Cardiac fibroblast (primary cell): ENCODE measurements at places on chromosomes 7 and 10.

DNA sequence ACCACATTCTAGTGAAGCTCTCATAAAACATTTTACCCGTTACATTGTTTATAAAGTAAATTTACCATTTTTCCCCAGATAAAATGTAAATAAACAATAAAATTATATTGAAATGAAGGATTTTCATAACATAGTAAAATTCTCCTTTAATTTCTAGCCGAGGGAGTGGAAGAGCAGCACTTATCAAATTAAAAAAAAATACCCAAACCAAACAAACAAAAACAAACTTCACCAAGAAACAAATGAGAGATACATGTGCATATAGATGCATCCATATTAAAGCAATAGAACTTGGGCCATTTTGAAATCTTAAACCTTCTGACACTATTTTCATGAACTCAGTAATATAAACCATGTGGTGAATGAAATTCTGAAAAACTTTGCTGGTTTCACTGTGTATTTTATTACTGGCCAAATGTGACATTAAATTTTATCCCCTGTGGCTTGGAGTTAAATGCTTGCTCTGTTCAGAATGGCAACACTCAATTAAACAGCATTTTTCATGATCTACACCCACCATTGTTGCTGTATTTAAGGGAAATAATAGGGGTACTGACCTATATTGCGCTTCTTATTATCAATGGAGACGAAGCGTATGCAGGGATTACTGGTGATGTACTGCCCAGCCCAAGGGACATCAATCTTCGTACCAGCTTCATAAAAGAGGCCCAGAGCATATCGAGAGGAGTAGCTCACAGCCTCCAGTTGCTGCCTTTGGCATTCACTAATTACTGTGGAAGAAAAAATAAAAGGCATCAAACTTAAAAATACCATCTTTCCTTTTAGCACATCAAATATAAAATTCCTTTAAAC lies 220.9 kb downstream of the RNLS start:
- DNase-seq: no peak

- no peak for DNase-seq
Observed at GRCh38 chr10:29590915-29591650, 43.7 kb downstream of the SVIL start.

GRCh38 chr7:104963991-104964385 lies 50.0 kb upstream of the KMT2E start:
- peak; percentile 66 for DNase-seq

- DNase-seq: peak; percentile 44
Observed at GRCh38 chr10:19169684-19170083, 121.1 kb downstream of the MALRD1 start.

DNA sequence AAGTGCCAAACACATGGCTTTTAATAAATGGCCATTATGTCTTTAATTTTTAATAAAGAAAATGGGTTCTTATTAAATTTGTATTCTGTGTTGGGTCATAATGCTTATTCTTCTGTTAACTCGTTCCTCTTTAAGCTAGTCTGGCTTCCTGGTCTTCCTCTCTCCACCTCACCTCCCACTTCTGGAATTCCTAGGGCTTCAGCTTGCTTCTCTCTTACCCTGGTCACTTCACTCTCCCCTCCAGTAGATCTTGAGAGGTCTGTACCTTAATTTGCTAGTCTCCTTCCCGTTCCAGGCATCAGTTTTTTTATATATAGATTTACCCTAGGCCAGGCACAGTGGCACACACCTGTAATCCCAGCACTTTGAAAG lies 111.2 kb downstream of the RALA start:
- no peak for DNase-seq

DNA sequence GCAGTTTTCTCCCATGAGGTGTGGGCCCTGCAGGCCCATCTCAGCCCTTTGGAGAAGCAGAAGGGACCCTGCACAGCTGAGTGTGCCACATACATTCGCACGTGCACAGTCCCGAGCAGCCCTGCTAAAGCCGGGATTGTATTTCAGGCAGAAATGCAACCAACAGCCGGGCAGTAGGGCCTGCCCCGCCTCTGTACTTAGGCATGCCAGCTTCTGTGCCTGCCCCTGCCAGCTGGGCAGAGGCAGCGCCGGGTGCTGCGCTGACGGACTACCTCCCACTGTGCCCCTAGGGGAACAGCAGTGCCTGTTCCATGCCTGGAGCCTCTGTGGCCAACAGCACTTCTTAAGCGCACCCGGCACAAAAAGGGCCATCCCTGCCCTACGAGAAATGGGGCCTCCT lies 170.3 kb downstream of the NEURL1 start:
- no peak for DNase-seq

DNA sequence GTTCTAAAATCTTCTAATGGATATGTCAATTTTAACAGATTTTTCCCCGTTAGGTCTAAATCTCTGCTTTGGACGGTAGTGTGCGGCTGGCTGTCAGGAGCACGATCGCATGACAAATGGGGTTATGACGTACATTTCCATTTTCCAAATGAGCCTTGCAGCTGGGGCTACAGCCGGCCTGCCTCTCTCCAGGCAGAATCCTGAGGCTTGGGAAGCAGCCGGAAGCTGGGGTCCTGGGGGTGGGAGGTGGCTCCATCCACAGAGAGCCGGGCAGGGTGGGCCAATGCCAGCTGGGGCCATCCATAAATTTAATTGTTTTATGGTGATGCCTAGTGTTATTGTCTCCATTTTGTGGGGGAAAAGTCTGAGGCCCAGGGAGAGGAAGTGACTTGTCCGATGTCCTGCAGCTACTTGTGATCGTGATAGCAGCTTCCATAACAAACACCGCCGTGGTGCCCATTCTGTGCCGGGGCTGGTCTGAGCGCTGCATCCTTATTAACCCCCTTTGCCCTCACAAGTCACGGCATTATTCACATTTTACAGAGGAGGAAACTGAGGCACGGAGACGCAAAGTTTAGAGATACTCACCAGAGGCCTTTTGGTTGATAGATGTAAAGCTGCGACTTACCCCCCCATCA lies 53.0 kb upstream of the EBF3 start:
- no peak for DNase-seq

DNA sequence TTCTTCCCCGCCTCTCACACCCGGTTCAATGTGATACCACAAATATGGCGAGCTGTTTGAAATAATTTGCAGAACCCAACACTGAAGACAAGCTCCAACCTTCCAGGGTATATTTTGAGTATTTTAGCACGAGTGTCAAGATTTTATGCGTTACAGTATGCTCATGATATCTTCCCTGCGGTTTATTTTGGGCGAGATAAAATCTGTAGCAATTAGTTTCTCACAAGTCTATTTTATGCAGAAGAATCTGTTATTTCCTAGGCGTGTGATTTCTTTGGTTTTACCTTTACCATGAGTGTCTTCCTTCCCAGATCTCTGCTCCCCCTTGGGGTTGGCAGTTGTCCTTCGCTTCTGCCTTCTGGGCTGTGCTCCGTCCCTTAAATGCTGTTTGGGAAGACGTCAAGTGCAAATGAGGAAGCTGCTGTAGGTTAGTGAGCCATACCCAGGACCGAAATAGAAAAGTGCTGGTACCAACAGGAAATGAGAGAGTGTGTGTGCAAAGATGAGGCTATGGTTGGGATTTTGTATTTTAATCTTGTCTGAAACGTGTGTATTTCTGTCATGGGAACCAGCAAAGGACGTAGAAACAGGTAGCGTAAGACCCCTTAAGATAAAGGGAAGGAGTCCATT lies 299.8 kb downstream of the KLF6 start:
- DNase-seq: no peak

DNA sequence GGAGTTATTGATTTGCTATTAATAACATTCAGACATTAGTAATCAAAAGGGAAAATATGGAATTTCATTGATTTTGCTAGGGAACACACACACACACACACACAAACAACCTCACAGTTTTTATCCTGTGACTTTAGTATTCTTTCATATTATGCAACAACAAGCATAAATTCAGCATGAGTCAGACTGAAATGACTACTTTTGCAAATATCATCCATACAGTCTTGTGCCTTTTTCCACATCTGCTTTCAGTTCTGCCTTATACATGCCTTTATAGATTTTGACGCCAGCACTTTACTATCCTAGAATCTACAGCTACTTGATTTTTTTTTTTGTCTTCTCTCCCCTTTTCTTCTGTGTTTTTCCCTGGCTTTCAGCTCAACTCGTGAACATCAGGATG lies 975.8 kb upstream of the LRRTM3 start:
- no peak for DNase-seq

DNA sequence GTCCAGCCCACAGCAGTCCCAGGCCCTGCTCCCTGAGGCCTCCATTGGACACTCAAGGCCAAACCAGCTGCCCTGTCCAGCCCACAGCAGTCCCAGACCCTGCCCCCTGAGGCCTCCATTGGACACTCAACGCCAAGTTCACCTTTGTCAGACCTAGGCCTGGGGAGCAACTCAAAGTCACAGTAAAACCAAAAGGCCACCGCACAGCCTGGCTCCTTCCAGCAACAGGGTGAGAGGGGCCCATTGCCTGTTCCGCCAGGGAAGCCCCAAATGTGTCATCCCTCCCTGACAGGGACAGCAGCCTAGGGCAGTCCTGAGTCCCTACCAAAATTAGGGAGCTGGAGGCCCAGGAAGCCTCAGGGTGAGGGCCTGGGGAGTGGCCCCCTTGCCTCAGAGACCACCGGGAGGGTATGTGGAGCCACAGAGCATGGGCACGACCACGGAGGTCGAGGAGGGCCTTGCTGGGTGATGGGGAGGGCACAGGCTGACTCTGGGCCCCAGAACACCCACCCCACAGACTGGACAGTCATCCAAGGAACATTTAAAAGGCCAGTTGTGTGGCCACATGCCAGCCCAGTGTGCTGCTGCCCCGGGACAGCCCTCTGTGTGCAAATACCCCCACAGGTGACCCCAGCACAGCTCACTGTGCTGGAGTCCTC lies 66.5 kb upstream of the PPP2R2D start:
- DNase-seq: no peak

DNA sequence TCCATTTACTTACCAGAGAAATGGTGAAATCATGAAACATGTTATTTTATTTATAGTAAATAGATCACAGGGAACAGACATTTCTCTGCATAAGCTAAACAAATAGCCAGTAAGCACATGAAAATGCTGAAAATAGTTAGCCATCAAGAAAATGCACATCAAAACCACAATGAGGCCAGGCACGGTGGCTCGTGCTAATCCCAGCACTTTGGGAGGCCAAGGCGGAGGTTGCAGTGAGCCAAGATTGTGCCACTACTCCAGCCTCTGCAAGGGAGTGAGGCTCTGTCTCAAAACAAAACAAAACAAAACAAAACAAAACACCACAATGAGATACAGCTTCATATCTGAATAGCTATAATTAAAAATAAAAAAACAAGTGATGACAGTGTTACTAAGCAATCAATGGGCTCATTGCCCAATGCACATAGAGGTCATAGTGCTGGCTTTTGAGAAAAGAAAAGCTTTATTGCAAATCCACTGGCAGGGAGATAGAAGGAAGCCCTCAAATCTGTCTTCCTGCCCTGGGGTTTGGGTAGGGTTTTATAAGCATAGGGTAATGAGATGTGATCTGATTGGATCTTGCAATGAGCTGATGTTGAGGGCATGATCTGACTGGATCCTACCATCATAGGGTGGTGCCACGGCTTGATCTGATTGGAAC lies 16.2 kb downstream of the CSTF2T start:
- DNase-seq: peak; percentile 67

- DNase-seq: no peak
Observed at GRCh38 chr7:50832744-50833143, 50.0 kb upstream of the GRB10 start.

GRCh38 chr10:17802976-17803375 lies 6.2 kb upstream of the MRC1 start:
- peak; percentile 62 for DNase-seq

- DNase-seq: no peak
Observed at GRCh38 chr10:124614003-124614659, 130.0 kb downstream of the FAM53B start.

DNA sequence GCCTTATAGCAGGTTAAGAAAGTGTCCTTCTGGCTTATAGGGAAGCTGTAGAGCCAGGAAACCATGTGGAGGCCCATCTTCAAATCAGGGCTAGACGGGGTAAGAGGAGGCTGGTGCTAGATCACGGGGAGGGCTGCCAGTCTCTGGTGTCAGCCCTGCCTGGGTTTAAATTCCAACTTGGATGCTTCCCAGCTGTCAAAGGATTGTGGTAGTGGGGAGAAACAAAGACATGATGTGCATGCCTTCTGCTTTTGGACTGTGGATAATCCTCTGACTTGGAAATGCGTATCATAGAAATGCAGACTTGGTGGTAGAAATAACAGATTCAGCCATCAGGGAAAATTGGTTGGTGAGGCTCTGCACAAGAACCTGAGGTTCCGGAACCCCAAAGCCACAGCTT lies 325.6 kb downstream of the PHTF2 start:
- no peak for DNase-seq

- no peak for DNase-seq
Observed at GRCh38 chr7:89054361-89054760, 258.8 kb upstream of the TEX47 start.

DNA sequence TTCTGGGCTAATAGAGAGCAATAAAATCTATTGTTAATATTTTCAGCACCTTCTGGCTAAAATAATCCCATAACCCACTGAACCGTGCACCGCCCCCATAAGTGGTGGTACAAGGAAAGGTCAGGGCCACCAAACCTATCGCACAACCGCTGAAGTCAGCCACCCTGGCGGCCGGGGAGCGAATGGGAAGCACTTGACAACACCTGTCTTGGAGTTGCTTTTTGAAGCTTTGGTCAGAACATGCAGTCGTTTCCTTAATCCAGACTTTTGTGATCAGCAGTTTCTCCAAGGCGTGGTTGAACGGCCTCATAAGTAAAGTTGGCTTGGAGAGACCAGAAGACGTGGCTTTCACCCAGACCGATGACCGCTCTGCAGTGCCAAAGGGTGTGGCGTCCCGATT lies 97.4 kb downstream of the DNAJB6 start:
- DNase-seq: no peak

DNA sequence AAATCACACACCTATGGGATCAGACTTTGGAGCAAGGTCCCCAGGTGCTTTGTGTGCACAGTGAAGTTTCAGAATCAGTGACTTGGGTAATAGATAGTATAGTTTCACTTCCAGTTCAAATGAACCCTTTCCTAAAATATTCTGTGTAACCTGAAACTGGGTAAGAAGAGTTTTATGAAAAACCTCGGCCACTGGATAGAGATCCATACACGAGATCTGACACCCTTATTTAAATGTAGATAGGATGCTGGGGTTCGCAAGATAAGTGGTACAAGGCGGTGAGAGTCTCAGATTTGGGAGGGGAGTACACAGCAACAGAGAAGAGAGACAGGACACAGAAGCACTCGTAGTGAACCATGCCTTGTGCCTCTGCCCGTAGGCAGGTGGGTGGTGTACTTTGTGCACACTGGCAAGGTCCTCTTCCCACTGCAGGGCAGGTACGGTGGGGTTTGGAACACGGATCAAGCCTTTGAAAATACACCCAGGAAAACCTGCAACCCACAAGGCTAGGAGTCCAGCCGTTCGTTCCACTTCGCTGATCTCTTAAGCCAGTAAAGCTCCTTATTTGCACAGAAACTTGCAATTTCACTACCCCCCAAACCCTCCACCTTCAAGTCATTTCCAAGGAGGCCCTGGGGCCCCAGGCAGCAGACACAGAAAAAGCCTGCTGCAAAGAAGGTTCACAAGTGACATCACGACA lies 162.8 kb downstream of the USP6NL start:
- DNase-seq: no peak

GRCh38 chr7:151628846-151629604 lies 109.3 kb upstream of the RHEB start:
- DNase-seq: no peak

- DNase-seq: no peak
Observed at GRCh38 chr10:100996678-100997359, 2.8 kb upstream of the LZTS2 start.
